Endothelial cell of umbilical vein (primary cell): ENCODE measurements at places on chromosomes 3 and 15. TPM values are rescaled to one million over a fixed set of nuclear protein-coding genes. Genes with fewer than 3 reads are reported as not detected.

Gene MAPKBP1
- total RNA-seq: 49.1 and 55.8 TPM in 2 replicates

Gene SLC2A2
- total RNA-seq: not detected in 2 replicates

Gene ALDH1A2
- total RNA-seq: 11.7 and 34.9 TPM in 2 replicates

Gene ASB14
- total RNA-seq: not detected in 2 replicates

Gene ANKUB1
- total RNA-seq: not detected in 2 replicates

Gene NDUFAF3
- total RNA-seq: 74.5 and 91.1 TPM in 2 replicates

Gene ZNF660
- total RNA-seq: 1.0 and 1.5 TPM in 2 replicates

Gene DAPK2
- 6.7 and 7.5 TPM in 2 replicates for total RNA-seq

Gene GSK3B
- 50.1 and 52.0 TPM in 2 replicates for total RNA-seq

Gene WDR93
- not detected in 2 replicates for total RNA-seq

Gene DVL3
- total RNA-seq: 59.0 and 61.3 TPM in 2 replicates

Gene VGLL3
- total RNA-seq: 4.2 and 6.0 TPM in 2 replicates

Gene SST
- total RNA-seq: not detected in 2 replicates

Gene PLCH1
- total RNA-seq: not detected in 2 replicates

Gene TNNC1
- total RNA-seq: not detected in 2 replicates

Gene ZNF619
- total RNA-seq: 4.4 and 7.2 TPM in 2 replicates
